ENCODE measurements at places on chromosomes 1 and 21.

GRCh38 chr21:14072761-14073535 lies 137.8 kb downstream of the LIPI start:
- no peak for DNase-seq

DNA sequence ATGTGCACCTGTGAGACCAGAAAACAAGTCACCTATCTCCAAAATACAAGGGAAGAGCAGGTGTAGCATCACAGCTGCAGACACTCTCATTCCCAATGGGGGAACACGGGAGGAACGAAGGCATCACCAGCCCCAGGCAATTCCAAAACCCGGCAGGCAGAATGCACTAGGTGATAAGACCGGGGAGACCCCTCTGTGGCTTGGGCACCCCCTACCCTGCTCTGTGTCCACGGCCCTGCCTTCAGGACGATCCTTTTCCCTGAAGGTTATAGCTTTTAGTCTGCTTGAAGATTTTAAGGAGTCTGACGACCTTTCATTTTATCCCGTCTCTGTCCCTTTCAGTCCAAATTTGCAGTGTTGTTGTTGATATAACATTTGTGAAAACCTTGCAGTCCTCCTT lies 19.2 kb downstream of the TRPM2 start:
- DNase-seq: no peak

- no peak for DNase-seq
Observed at GRCh38 chr1:47249755-47250154, 17.7 kb upstream of the TAL1 start.

- DNase-seq: no peak
Observed at GRCh38 chr1:111887385-111887784, 102.1 kb downstream of the KCND3 start.

DNA sequence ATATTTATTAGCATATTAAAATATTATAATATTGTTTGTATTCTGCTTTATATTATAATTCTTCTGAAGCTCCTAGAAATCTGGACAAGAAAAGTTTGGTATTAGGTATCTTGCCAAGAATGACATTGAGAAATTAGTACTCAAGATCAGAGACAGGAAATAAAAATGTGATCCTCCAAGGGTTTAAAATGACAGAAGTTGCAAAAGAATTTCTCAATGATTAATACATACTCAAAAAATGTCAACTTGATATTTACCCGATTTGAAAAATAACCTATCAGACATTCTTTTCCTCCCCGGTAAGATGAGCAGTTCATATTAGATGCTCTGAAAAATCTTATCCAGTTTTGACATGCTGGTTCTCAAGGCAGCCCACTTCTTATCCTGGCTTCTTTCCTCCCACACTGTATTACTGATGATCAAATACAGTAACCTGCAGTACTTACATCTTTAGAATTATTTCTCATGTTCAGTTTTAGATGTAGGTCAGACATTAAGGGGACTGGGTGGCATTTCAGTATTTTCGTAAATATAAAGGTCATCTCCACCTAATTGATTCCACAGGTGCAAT lies 55.3 kb downstream of the CACHD1 start:
- DNase-seq: no peak

- DNase-seq: no peak
Observed at GRCh38 chr21:45019076-45019886, 55.1 kb upstream of the ADARB1 start.

GRCh38 chr1:41286992-41287391 lies 44.9 kb upstream of the SCMH1 start:
- no peak for DNase-seq

DNA sequence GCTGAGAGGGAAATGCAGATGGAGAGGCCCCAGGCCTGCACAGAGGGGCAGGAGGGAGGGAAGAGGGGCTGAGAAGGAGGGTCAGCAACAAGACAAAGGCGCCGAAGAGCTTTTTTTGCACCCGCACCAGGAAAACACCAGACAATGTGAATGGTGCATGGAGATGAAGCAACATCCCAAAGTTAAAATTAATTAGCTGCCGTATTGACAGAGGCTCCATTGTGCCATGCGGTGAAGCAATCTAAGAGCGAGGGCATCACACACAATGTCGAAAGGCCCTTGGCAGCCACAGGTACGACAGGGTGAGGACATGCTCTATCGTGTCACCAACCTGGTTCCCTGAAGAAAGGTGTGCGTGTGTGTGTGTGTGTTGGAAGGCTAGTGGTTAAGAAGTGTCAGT lies 41.2 kb downstream of the SSBP3 start:
- no peak for DNase-seq

DNA sequence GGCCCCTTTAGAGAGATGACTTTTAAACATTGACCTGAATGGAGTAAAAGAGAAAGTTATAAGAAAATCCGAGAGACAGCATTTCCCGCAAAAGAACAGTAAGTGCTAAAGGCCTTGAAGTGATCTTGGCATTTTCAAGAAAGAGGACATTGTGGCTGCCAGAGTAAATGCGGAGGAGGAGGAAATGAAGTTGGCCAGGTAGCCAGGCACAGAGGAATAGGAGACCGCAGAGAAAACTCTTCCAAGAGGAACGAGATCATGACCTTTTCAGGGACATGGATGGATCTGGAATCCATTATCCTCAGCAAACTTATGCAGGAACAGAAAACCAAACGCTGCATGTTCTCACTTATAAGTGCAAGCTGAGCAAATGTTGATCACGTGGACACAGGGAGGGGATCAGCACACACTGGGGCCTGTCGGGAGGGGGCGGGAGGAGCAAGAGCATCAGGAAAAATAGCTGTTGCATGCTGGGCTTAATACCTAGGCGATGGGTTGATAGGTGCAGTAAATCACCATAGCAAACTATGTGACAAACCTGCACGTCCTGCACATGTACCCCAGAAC lies 49.7 kb downstream of the EEIG2 start:
- no peak for DNase-seq

- no peak for DNase-seq
Observed at GRCh38 chr21:26843933-26844257, 1.3 kb downstream of the ADAMTS1 start.

DNA sequence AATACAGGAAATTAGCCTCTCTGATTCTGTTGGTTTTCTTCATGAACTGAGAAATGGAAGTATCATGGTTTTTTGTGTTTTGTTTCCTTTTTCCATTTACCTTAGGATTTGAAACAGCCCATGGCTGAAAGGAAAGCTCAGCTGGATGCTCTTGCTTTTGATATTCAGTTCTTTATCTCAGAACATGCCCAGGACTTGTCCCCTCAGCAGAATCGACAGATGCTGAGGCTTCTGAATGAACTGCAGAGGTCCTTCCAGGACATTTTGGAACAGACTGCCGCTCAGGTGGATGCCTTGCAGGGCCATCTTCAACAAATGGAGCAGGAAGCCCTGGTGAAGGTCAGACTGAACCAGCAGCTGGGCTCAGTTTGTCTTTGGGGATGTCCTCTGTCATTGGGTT lies 142.4 kb downstream of the MACF1 start:
- DNase-seq: no peak

Data from thymus (tissue), 14 donors.